GM23338 (cell line): ENCODE measurements at places on chromosomes 1 and 21. TPM values are rescaled to one million over a fixed set of nuclear protein-coding genes. Genes with fewer than 3 reads are reported as not detected.

Gene KRTAP7-1
- polyA plus RNA-seq: not detected in 2 replicates

Gene BRDT
- 0.12 and 0.58 TPM in 2 replicates for polyA plus RNA-seq

Gene NPPB
- 0.95 and 1.1 TPM in 2 replicates for polyA plus RNA-seq

Gene NBPF9
- polyA plus RNA-seq: 1.9 and 2.0 TPM in 2 replicates

Gene AK4
- 111 and 127 TPM in 2 replicates for polyA plus RNA-seq

Gene OR2T33
- polyA plus RNA-seq: 0.32 TPM in 1 of 2 replicates, not detected in the other

Gene GALNT2
- 17.8 and 19.2 TPM in 2 replicates for polyA plus RNA-seq

Gene RGS21
- polyA plus RNA-seq: not detected in 2 replicates

Gene ASAP3
- 28.0 and 31.3 TPM in 2 replicates for polyA plus RNA-seq

Gene IRF6
- polyA plus RNA-seq: 4.5 and 4.6 TPM in 2 replicates

Gene CFAP141
- polyA plus RNA-seq: not detected in 2 replicates
